H7 (cell line): ENCODE measurements at places on chromosomes 11 and 22. TPM values are rescaled to one million over a fixed set of nuclear protein-coding genes. Genes with fewer than 3 reads are reported as not detected.

Gene TTLL8
- total RNA-seq, result not detected in 2 replicates

Gene SLC17A6
- total RNA-seq, result not detected in 2 replicates

Gene SPDYC
- total RNA-seq, result 2.0 and 2.3 TPM in 2 replicates

Gene CAVIN3
- total RNA-seq, result 93.4 and 179 TPM in 2 replicates

Gene CRYBB2
- 0.59 TPM in 1 of 2 replicates, not detected in the other for total RNA-seq
